Fibroblast of pulmonary artery (primary cell): ENCODE measurements at places on chromosomes 1 and 21.

- DNase-seq, result peak; percentile 24
These were observed 845.4 kb upstream of the ADAMTS5 start for GRCh38 chr21:27812279-27812678.

DNA sequence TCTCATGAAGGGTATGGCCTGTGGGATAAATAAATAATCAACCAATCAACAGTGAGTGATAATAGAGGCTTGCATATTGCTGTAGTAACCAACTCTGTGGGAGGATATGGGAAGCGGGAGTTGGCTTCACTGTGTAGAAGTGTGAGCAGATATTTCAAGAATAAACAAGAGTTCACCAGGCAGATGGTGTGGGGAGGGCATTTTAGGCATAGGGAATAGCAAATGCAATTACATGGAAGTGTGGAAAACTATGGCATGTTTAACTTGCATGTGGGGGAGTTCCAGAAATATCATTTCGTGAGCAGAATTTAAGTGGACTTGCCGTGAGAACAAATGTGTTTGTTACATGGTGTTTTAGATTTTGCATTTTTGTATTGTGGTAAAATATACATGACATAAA is 95.2 kb downstream of the SPATA46 start:
- no peak for DNase-seq

DNA sequence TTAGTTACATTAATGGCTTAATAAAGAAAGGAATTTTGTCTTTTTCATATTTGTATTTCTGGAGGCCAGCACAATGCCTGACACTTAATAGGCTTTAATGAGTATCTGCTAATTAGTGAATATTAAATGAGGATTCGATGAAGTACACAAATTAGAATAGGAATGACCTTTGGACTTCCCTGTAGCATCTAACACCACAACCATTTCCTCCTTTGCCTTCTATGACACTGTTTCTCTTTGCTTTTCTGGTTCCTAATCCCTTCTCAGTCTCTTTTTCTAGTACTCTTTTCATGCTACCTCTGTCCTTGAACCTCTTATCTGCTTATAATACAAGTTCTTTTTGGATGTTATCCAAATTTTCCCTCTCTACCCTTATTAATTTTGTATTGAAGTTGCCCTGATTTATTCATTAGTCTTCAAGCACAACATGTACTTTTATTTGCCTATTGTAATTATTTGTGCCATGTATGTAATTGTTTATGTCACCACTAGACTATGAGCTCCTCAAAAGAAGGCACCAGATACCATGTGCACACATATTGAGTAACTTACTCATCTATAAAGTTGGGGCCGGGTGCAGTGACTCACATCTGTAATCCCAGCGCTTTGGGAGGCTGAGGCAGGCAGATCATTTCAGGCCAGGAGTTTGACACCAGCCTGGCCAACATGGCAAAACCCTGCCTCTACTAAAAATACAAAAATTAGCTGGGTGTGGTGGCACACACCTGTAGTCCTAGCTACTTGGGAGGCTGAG is 23.8 kb downstream of the RPS27 start:
- peak; percentile 41 for DNase-seq

DNA sequence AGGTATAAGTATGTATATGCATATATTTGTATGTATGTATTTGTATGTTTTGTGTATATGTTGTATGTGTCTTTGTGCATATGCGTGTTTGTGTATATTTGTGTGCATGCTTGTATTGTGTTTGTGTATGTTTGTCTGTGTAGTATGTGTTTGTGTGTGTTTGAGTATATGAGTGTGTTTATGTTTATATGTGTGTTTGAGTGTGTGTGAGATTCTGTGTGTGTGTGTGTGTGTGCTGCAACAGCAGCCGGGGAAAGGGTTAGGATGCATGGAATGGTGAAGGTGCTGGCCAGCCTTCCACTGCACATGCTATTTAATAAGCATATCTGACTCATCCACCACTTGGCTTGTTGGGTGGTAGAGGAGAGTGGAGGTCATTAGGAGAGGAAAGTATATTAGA is 46.6 kb upstream of the RAB4A start:
- DNase-seq, result peak; percentile 37

GRCh38 chr1:182565537-182565936 is 23.5 kb downstream of the RNASEL start:
- DNase-seq, result no peak

DNA sequence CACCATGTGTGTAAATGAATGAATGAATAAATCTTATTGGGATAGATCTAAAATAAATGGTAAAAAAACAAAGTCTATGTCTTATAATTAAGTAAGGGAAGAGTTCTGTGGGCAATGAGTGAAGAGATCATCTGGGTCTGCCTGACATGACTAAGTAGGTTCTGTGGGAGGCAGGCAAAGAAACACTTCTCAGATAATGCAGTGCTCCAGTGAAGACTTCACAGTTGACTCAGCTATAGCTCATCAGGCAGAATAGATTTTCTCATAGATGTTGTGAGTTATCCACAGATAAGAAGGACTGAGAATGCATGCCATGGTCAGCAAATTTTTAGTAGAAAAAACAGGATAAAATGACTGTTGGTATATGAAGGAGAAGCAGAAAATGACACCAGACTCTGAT is 12.4 kb downstream of the KRTAP22-2 start:
- peak; percentile 2 for DNase-seq

DNA sequence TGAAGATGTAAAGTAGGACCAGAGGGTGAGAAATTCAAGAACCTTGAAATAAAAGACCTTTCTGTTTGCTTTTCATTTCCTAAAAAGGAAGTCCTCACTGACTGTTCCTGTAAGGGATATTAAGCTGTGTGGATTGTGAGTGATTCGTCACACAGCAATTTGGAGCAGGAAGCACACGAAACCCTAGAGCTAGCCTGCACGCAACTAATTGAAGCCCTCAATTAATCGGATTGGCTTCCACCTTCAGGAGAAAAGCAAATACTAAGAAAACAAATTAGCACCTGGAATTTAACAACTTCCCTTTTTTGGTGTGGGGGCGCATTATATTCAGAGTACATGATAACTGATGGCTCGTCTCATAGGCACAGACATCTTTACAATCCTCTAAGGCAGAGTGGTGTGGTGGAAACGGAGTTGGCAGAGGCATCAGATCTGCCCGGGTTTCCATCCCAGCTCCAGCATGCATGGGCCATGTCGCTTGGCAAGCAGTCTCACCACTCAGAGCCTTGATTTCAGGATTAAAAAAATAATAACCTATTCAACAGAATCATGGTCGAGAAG is 95.2 kb downstream of the KCNJ15 start:
- DNase-seq, result peak; percentile 76

GRCh38 chr1:69294171-69294570 is 273.6 kb upstream of the LRRC7 start:
- DNase-seq, result no peak

DNA sequence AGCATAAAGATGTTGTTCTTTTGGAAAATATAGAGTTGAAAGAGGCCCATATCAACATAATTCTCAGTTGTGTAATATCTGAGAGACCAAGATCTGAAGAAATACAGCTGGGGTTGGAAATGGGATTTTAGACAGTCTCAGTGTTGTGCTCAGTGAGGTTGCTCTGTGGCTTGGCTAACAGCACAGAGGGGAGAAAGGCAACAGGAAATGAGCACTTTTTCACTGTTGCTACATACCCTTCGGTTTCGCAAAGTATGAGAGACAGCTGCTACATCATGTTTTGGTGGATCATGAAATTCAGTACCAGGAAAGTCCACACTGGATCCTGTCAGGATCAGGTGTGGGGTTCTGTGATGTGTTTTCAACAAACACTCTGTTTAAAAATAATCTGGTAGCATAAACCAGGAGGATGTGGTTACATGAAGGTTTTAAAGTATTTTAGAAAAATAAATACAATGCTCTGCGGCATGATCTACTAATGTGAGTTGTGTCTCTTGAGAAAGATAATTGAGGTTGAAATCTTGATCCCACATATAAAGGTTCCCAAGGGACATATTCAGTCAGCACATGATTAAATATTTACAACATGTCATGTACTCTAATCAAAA is 7.0 kb upstream of the GPR88 start:
- DNase-seq, result peak; percentile 95

- peak; percentile 68 for DNase-seq
These were observed 10.8 kb downstream of the ADAMTSL4 start for GRCh38 chr1:150560011-150560438.

GRCh38 chr1:230710543-230710904 is 3.4 kb downstream of the AGT start:
- no peak for DNase-seq

GRCh38 chr1:169698976-169699375 is 12.4 kb downstream of the SELL start:
- DNase-seq, result no peak

- DNase-seq, result peak; percentile 97
These were observed 28.5 kb downstream of the ECE1 start for GRCh38 chr1:21261551-21262292.

DNA sequence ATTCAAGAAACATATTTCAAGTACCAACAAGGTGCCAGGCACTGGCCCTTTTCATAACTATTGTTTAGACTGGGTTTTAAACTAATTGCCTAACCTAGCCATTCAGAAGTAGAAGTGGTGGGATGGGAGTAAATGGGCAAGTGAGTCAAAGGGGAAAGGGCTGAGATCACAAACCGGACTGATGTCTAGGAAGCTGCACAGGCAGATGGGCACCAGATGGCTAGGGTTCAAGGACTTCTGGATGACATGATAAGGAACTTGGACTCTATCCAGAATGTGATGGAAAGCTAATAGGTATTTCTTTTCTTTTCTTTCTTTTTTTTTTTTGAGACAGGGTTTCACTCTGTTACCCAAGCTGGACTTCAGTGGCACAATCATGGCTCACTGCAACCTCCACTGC is 46.6 kb downstream of the LYST start:
- DNase-seq, result no peak

- peak; percentile 74 for DNase-seq
These were observed at the start of gene MAD2L2 for GRCh38 chr1:11681071-11681771. Gene MAD2L2, minus strand, starts transcription at chr1:11681148. Its CDS starts 547 bp downstream, at chr1:11680601.
